Tibial artery (tissue), 4 donors: ENCODE measurements at places on chromosomes 12 and 14.

DNA sequence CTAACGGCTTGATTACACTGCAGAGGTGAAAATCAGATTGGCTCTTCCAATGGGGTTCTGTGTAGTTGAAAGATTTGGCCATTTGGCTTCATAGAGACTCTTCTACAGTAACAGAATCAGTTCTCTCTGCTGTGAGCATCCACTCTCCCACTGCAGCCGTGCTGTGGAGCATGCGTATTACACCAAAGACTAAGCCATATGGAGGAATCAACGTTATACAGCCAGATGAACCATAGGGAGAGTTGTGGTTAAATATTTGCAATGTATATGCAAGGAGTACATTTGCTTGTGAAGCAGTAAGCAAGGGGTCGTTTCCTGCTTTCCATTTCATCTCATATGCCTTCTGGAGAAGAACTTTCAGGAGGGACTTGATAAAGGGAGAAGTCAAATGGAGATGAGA lies 331.1 kb upstream of the FKBP4 start:
- DNase-seq = no peak
- no peaks in the 10 kb centered on the region for H3K27me3 ChIP-seq
- H3K27ac ChIP-seq = no peak overlapping the region
- no peaks in the 10 kb centered on the region for H3K36me3 ChIP-seq
- no peak overlapping the region for H3K4me3 ChIP-seq

DNA sequence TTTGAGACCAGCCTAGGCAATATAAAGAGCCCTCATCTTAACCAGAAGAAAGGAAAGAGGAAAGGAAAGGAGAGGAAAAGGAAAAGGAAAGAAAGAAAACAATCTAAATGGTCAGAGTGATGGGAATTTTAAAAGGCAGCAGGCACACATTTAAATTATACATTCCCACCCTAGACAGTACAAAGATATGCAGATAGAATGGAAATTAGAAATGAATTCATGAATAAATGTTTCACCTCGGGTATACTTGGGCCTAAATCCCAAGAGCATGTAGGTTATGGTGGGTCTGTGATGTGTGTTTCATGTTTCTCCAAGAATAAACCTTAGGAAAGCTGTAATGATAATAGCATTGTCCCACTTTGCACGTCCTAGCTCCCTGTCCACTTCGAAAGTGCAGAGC lies 104.6 kb upstream of the SLCO1C1 start:
- H3K4me1 ChIP-seq = no peaks in the 10 kb centered on the region
- H3K27me3 ChIP-seq = no peaks in the 10 kb centered on the region
- no peak for DNase-seq
- no peaks in the 10 kb centered on the region for H3K36me3 ChIP-seq
- no peak overlapping the region for H3K4me3 ChIP-seq

DNA sequence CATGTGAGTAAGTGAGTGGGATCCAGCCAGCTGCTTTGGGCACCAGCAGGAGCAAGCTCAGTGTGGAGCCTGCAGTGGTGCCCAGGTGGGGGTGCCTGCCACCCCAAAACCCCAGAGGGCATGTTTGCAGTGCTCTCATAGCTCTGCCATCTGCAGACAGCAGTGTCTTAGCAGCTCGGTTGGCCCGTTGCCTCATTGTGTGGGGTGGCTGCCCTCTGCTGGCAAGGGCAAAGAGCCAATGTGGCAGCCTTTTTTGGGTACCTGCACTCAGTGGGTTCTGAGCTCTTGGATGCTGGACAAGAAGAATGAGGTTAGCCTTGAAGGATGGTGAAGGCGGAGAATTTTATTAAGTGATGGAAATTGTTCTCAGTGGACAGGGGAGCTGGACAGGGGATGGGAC lies 52.3 kb downstream of the NEUROD4 start:
- H3K27me3 ChIP-seq = no peaks in the 10 kb centered on the region
- H3K36me3 ChIP-seq = no peaks in the 10 kb centered on the region
- H3K27ac ChIP-seq = no peak overlapping the region
- no peak for DNase-seq

- H3K27ac ChIP-seq = no peak overlapping the region
- H3K27me3 ChIP-seq = no peaks in the 10 kb centered on the region
- H3K4me3 ChIP-seq = no peak overlapping the region
Observed at GRCh38 chr14:37019488-37019887, 152.9 kb downstream of the SLC25A21 start.

GRCh38 chr12:74889563-74890236 lies 319.9 kb downstream of the KCNC2 start:
- no peaks in the 10 kb centered on the region for H3K4me1 ChIP-seq
- no peaks in the 10 kb centered on the region for H3K36me3 ChIP-seq
- DNase-seq = no peak

DNA sequence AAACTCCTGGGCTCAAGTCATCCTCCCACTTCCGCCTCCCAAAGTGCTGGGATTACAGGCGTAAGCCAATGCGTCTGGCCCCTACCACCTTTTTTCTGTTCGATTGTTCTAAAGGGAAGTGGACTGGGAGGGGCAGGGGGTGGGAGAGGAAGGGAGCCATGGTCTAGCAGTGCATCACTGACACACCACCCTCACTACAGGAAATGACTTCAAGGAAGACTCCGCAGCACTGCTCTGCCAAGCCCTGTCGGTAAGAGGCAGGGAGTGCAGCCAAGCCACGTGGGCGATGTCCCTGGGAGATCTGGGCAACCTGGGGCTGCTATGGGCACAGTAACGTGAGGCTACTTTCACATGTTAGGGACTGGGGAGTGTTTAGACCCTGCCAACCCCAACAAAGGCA lies 18.0 kb downstream of the LRRC74A start:
- H3K36me3 ChIP-seq = no peaks in the 10 kb centered on the region
- no peak overlapping the region for H3K27ac ChIP-seq
- H3K4me1 ChIP-seq = no peaks in the 10 kb centered on the region
- DNase-seq = peak; percentile 76

GRCh38 chr14:21227981-21228380 lies 41.3 kb downstream of the HNRNPC start:
- no peak overlapping the region for H3K27ac ChIP-seq
- DNase-seq = no peak
- no peaks in the 10 kb centered on the region for H3K4me1 ChIP-seq
- H3K4me3 ChIP-seq = no peak overlapping the region
- peaks cover 75% of the 10 kb centered on the region for H3K36me3 ChIP-seq

- no peaks in the 10 kb centered on the region for H3K27me3 ChIP-seq
- no peaks in the 10 kb centered on the region for H3K36me3 ChIP-seq
- H3K4me1 ChIP-seq = no peaks in the 10 kb centered on the region
Observed at GRCh38 chr12:49627752-49628360, 4.5 kb downstream of the PRPF40B start.

DNA sequence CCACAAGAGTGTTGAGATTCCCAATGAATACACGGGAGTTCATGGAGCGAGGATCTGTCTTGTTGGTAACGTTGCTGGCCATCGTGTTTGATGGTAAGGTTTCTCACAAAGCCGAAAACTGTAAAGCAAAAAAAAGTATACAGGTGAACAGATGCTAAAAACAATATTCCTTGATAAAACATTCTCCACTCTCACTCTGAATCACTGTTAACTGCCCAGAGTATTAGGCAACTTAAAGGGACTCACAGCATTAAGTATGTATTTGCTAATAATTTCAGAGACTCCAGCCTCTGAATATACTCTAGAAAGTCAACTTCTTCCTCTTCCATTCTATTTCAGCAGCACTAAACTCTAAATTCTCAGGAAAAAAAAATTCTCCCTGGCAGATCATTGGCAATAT lies 35.1 kb downstream of the HNRNPC start:
- H3K4me1 ChIP-seq = peaks cover 9% of the 10 kb centered on the region
- DNase-seq = no peak
- H3K36me3 ChIP-seq = peaks cover 51% of the 10 kb centered on the region
- no peak overlapping the region for H3K27ac ChIP-seq
- no peaks in the 10 kb centered on the region for H3K27me3 ChIP-seq

DNA sequence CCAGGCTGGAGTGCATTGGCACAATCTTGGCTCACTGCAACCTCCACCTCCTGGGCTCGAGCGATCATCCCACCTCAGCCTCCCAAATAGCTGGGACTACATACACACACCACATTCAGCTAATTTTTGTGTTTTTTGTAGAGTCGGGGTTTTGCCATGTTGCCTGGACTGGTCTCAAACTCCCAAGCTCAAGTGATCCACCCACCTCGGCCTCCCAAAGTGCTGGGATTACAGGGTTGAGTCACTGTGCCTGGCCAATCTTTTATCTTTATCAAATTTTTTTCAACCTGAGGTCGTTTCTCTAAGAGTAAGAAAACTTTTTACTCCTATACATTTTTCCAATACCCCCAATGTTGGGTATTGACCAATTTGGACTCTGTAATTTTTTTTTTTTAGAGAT lies 40.0 kb upstream of the NAP1L1 start:
- no peaks in the 10 kb centered on the region for H3K4me1 ChIP-seq
- no peak overlapping the region for H3K27ac ChIP-seq
- H3K36me3 ChIP-seq = no peaks in the 10 kb centered on the region
- DNase-seq = no peak
- no peak overlapping the region for H3K4me3 ChIP-seq

GRCh38 chr12:10590966-10591365 lies 22.4 kb downstream of the MAGOHB start:
- no peaks in the 10 kb centered on the region for H3K4me1 ChIP-seq
- no peak overlapping the region for H3K4me3 ChIP-seq
- no peak overlapping the region for H3K27ac ChIP-seq
- DNase-seq = no peak
- H3K27me3 ChIP-seq = no peaks in the 10 kb centered on the region

GRCh38 chr12:119869720-119870119 lies 7.4 kb downstream of the CIT start:
- no peaks in the 10 kb centered on the region for H3K27me3 ChIP-seq
- H3K27ac ChIP-seq = no peak overlapping the region
- no peaks in the 10 kb centered on the region for H3K36me3 ChIP-seq
- peak; percentile 41 for DNase-seq
- H3K4me1 ChIP-seq = no peaks in the 10 kb centered on the region
- H3K4me3 ChIP-seq = no peak overlapping the region

DNA sequence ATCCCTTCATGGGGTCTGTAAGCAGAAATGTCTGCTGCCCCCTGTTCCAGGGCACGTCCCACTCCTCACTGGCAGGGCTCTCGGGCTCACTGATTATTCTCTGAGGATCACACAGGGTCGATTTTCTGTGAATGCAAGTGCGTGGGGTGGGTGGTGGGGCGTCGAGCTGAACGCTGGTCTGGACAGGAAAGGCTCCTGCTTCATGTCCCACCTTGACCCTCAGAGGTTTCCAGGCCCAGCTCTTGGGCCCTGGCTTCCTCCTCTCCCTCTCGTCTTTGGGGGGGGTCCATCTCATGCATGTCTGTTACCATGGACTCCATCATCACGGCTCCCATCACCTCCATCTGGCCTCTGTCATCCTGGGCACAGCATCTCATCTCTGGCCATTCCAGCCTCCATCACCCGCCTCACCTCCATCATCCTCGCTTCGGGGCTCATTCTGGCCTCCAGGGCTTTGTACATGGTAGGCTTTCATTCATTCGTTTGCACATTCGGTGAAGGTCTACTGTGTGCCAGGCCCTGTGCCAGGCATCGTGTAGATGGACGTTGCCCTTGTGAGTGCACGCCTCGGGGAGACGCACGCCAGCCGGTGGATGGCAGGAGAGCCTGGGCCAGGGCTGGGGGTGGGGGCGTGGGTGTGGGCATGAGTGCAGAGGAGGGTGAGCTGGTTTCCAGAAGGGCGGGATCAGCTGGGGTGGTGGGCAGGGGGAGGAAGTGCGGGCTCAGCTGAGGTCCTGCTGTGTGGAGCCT lies 34.7 kb downstream of the RTL1 start:
- no peak overlapping the region for H3K4me3 ChIP-seq
- H3K27me3 ChIP-seq = no peaks in the 10 kb centered on the region
- no peaks in the 10 kb centered on the region for H3K4me1 ChIP-seq
- H3K36me3 ChIP-seq = no peaks in the 10 kb centered on the region

- no peak overlapping the region for H3K27ac ChIP-seq
- no peak for DNase-seq
- H3K27me3 ChIP-seq = no peaks in the 10 kb centered on the region
- no peaks in the 10 kb centered on the region for H3K4me1 ChIP-seq
Observed at GRCh38 chr12:97482143-97482693, 19.6 kb downstream of the RMST start.

GRCh38 chr12:78918268-78918667 lies 53.7 kb downstream of the SYT1 start:
- H3K4me1 ChIP-seq = no peaks in the 10 kb centered on the region
- H3K4me3 ChIP-seq = no peak overlapping the region
- H3K36me3 ChIP-seq = no peaks in the 10 kb centered on the region
- no peak overlapping the region for H3K27ac ChIP-seq
- no peaks in the 10 kb centered on the region for H3K27me3 ChIP-seq

GRCh38 chr12:99758997-99759396 lies 111.4 kb downstream of the GARIN6 start:
- H3K4me3 ChIP-seq = no peak overlapping the region
- no peaks in the 10 kb centered on the region for H3K36me3 ChIP-seq
- peaks cover 22% of the 10 kb centered on the region for H3K4me1 ChIP-seq

DNA sequence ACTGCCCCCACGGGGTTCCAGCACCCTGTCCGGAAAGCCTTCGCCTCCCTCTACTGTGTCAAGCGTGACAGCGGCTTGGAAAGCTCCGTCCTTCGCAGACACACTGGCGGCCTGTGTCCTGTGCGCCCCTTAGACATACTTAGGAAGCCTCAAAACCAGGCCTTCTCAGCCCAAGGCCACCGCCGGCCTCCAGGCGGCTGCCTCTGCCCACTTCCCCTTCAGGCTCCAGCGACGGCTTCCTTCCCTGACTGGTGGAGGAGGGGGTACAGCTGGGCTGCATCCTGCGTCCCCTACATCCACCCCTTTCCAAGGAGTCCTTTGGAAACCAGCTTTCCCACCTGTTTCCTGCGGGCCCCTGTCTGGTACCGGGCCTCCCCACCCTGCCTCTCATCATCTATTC lies 2.5 kb upstream of the CACNA2D4 start:
- no peaks in the 10 kb centered on the region for H3K36me3 ChIP-seq
- H3K4me3 ChIP-seq = no peak overlapping the region
- no peak overlapping the region for H3K27ac ChIP-seq
- H3K27me3 ChIP-seq = no peaks in the 10 kb centered on the region

GRCh38 chr12:117130801-117131200 lies 31.6 kb upstream of the TESC start:
- H3K27ac ChIP-seq = no peak overlapping the region
- DNase-seq = no peak
- no peaks in the 10 kb centered on the region for H3K27me3 ChIP-seq
- no peak overlapping the region for H3K4me3 ChIP-seq
- H3K36me3 ChIP-seq = no peaks in the 10 kb centered on the region

GRCh38 chr12:38385486-38385885 lies 68.9 kb downstream of the ALG10B start:
- H3K4me3 ChIP-seq = no peak overlapping the region
- DNase-seq = no peak
- H3K27ac ChIP-seq = no peak overlapping the region

GRCh38 chr12:3202734-3203446 lies 125.7 kb downstream of the TSPAN9 start:
- H3K4me3 ChIP-seq = no peak overlapping the region
- no peak for DNase-seq
- H3K36me3 ChIP-seq = no peaks in the 10 kb centered on the region
- no peaks in the 10 kb centered on the region for H3K27me3 ChIP-seq

DNA sequence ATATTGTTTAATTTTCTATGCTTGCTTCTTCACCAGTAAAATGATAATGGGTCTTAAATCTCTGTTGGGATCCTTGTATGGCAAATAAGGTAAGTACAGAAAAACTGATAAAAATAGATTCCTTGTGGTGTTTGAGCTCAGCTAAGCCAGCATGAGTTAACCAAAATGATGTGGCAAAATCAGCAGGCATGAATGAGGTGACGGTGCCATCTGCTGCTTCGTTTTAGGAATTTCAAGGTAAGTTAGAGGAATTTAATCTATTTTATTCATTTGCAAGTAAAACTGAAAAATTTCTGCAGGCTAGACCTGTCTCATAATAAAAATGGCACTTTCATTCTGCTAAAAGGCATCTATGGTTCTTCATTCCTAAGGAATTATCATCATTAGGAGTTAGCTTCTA lies 10.0 kb upstream of the CLEC7A start:
- no peaks in the 10 kb centered on the region for H3K4me1 ChIP-seq
- no peak overlapping the region for H3K4me3 ChIP-seq
- DNase-seq = no peak
- H3K36me3 ChIP-seq = no peaks in the 10 kb centered on the region
